ENCODE measurements at places on chromosomes 11 and 22.

DNA sequence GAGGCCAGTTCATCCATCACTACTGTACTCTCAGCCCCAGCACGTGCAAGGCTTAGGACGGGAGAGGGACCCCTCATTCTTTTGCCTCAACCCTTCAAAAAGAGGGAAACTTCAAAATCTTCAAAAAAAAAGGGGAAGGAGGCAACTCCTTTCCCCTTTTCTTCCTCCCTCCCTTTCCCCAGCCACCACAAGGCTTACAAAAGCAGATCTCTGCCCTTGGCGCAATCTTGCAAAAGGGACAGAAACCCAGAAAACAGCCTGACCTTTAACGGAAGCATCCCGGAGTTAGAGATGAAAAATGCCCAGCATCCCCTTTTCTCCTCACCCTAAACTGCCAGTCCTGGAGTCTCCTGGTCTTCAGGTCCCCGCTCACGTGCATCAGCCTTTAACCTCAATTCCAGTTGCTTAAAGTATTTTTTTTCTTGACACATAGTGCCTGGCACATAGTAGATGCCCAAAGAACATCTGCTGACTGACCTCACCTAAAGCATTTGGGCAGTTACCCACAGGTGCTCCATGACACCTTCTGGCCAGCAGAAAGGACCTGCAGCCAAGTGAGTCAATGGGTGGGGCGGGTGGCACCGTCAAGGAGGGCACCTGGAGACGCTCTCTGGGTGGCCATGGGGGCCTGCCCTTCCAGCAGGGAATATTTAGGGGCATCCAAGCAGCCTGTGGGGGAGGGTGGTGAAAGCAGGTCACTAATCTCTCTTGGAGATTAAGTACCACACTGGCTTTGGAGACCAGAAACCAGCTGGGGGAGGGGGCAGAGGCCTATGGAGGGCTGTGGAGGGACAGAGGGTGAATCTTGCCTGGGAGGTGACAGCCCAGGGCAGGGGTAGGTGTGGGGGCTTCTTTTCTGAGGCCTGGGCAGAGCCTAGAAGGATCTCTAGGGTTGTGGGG is 16.3 kb downstream of the NECTIN1 start:
- H3K4me3 ChIP-seq = no peak overlapping the region
- no peaks in the 10 kb centered on the region for H3K4me1 ChIP-seq
- no peak overlapping the region for H3K27ac ChIP-seq
- DNase-seq = no peak
- H3K36me3 ChIP-seq = no peaks in the 10 kb centered on the region

DNA sequence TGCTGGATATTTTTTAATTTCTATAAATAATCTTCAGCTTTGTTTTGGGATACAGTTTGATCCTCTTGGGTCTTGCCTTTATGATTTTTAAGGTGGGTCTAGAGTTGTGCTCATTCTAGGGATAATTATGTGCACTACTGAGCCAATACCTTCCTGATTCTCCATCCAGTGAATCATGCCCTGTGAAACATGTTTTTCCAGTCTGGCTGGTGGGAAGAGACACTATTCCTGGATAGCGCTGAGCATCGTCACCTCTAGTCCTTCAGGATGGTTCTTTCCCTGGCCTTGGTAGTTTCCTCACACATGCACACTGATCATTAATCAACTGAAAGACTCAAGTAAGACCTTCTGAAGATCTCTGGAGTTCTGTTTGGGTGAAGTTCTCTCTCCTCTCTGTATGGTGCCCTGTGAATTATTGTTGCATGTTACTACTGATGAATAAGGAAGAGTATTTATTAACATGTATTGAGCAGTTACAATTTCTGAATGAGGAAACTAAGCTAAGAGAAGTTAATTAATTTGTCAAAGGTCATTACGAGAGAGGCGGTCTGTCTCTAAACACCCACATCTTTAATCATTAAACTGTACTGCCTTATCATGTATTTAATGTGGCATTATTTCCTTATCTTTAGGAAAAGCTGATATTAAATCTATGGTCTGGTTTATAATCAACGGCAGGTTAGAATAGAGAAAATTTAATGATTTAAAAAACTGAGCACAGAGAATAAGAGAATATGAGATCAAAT is 39.1 kb upstream of the LIPT2 start:
- no peak for DNase-seq
- H3K27me3 ChIP-seq = no peaks in the 10 kb centered on the region
- no peak overlapping the region for H3K27ac ChIP-seq
- no peaks in the 10 kb centered on the region for H3K36me3 ChIP-seq
- H3K4me1 ChIP-seq = no peaks in the 10 kb centered on the region
- H3K4me3 ChIP-seq = no peak overlapping the region

DNA sequence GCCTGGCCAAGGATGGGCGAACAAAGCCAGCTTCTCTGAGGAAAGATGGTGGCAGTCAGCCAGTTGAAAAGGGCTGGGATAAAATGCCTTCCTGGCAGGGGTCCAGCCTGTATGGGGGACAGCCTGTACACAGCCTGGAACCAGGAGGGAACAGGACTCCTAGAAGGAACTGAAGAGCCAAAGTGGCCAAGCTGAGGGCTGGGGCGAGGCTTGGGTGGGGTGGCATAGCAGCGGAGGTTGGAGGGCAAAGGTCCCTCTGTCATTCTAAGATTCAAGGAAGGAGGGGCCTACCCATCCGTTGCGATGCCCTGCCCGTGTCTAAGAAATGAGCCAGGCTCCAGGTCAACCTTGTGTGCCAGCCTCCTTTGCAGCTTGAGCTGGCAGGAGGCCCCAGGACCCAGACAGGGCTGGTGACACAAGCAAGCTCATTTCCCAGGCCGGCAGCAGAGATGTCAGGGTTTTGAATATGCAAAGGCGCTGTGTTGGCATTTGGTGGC is 22.6 kb downstream of the FADD start:
- no peak overlapping the region for H3K27ac ChIP-seq
- H3K27me3 ChIP-seq = no peaks in the 10 kb centered on the region
- no peak for DNase-seq
- no peaks in the 10 kb centered on the region for H3K36me3 ChIP-seq

GRCh38 chr11:62236187-62236586 is 5.9 kb upstream of the SCGB1D2 start:
- no peaks in the 10 kb centered on the region for H3K4me1 ChIP-seq
- no peak for DNase-seq
- no peaks in the 10 kb centered on the region for H3K36me3 ChIP-seq
- no peak overlapping the region for H3K27ac ChIP-seq
- no peak overlapping the region for H3K4me3 ChIP-seq
- H3K27me3 ChIP-seq = no peaks in the 10 kb centered on the region

- no peak overlapping the region for H3K27ac ChIP-seq
- H3K27me3 ChIP-seq = no peaks in the 10 kb centered on the region
- no peaks in the 10 kb centered on the region for H3K4me1 ChIP-seq
- no peak overlapping the region for H3K4me3 ChIP-seq
Measured at GRCh38 chr11:125946712-125947418, 1.0 kb downstream of the VSIG10L2 start.

DNA sequence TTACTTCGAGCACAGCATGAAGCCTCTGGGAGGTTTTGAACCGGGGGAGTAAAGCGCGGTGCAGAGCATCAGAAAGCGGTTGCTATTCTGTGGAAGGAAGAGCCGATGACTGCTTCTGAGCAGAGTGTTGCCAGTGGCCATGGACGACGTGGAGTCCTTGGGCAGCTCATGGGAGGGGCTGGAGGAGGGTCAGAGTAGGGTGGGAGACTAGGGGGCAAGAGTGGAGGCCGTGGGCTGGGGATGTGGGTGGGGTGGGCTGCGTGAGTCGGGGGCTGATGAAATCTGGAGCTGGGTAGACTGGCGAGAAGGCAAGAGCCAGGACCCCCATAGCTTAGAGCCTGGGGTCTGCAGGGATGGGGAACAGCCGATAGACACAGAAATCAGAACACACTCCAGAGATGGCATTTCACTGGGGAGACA is 40.2 kb downstream of the TBC1D22A start:
- H3K27me3 ChIP-seq = no peaks in the 10 kb centered on the region
- no peak overlapping the region for H3K4me3 ChIP-seq
- H3K36me3 ChIP-seq = peaks cover 6% of the 10 kb centered on the region
- H3K27ac ChIP-seq = no peak overlapping the region
- peaks cover 15% of the 10 kb centered on the region for H3K4me1 ChIP-seq

GRCh38 chr11:128379587-128380580 is 207.5 kb downstream of the ETS1 start:
- no peaks in the 10 kb centered on the region for H3K27me3 ChIP-seq
- H3K36me3 ChIP-seq = no peaks in the 10 kb centered on the region
- no peak overlapping the region for H3K4me3 ChIP-seq
- H3K27ac ChIP-seq = no peak overlapping the region
- DNase-seq = peak; percentile 22

DNA sequence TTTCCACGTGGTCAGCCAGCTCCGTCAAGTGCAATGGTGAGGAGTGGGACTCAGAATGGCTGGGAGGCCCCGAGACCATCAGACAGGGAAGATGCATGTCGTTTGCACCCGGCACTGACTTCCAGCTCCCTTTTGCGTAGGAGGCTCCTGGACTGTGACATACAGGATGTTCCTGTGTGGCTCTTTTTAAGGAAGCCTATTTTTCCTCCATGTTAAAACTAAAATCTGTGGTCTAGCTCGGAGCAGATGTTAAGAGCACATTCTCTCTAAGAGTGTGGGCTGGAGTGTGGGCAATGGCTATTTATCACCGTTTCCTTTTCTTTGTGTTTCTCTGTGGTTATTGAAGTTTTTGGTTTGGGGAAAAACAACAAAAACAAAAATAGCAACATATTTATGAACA is 40.9 kb upstream of the AMPD3 start:
- H3K27ac ChIP-seq = no peak overlapping the region
- no peak overlapping the region for H3K4me3 ChIP-seq
- peaks cover 22% of the 10 kb centered on the region for H3K4me1 ChIP-seq
- no peaks in the 10 kb centered on the region for H3K27me3 ChIP-seq
- no peak for DNase-seq

DNA sequence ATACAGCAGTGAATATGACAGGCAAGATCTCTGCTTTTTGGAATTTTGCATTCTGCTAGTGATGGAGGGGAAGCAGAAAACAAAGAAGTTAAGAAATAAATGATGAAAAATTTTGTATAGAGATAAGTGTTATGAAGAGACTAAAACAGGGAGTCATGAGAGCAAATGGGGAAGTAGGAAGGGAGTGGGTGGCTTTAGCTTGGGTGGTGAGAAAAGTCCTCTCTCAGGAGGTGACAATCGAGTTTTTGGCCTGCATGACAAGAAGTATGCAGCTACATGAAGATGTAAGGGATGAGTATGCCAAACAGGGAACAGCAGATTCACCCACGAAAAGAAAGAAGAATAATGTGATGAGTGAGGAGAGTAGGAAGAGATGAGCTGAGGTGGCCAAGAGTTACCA is 80.7 kb upstream of the MPPED2 start:
- no peaks in the 10 kb centered on the region for H3K27me3 ChIP-seq
- no peak for DNase-seq
- no peak overlapping the region for H3K4me3 ChIP-seq
- no peaks in the 10 kb centered on the region for H3K4me1 ChIP-seq
- H3K27ac ChIP-seq = no peak overlapping the region

GRCh38 chr11:74871037-74871436 is 77.9 kb downstream of the XRRA1 start:
- no peak for DNase-seq
- H3K4me1 ChIP-seq = no peaks in the 10 kb centered on the region
- H3K27ac ChIP-seq = no peak overlapping the region

- DNase-seq = no peak
- no peak overlapping the region for H3K27ac ChIP-seq
- no peaks in the 10 kb centered on the region for H3K27me3 ChIP-seq
- H3K4me3 ChIP-seq = no peak overlapping the region
- no peaks in the 10 kb centered on the region for H3K36me3 ChIP-seq
Measured at GRCh38 chr22:17518406-17518805, 44.9 kb upstream of the SLC25A18 start.

DNA sequence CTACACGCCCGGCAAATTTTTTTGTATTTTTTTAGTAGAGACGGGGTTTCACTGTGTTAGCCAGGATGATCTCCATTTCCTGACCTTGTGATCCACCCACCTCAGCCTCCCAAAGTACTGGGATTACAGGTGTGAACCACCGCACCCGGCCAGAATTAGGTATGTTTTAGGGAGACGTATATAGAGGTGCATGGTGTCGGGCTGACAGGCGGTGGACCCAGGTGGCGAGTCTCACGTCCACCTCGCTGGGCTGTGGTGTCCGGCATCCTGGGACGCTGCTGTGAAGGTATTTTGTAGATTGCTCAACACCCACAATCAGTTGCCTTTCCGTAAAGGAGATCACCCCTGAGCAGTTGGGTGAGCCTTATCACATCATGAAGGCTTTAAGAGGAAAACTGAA is 728.6 kb downstream of the BRD1 start:
- H3K4me1 ChIP-seq = no peaks in the 10 kb centered on the region
- H3K4me3 ChIP-seq = no peak overlapping the region
- no peak overlapping the region for H3K27ac ChIP-seq
- DNase-seq = no peak

- no peaks in the 10 kb centered on the region for H3K36me3 ChIP-seq
- H3K4me1 ChIP-seq = no peaks in the 10 kb centered on the region
- no peaks in the 10 kb centered on the region for H3K27me3 ChIP-seq
- no peak overlapping the region for H3K4me3 ChIP-seq
Measured at GRCh38 chr11:21896746-21897602, 295.9 kb upstream of the ANO5 start.

DNA sequence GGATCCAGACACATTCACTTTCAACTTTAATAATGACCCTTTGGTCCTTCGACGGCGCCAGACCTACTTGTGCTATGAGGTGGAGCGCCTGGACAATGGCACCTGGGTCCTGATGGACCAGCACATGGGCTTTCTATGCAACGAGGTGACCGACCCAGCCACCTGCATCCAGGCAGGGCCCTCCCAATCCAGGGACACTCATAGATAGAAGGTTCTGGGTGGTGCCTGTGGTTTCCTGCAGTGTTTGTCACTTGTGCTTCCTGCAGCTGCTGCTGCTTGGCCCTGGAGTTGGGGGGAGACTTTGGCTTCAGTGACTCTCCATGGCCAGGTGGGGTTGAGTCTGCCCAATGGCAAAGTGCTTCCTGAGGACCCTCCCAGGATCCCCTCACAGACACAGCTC is 7.3 kb downstream of the APOBEC3B start:
- no peak for DNase-seq
- H3K27me3 ChIP-seq = no peaks in the 10 kb centered on the region
- no peak overlapping the region for H3K4me3 ChIP-seq
- no peaks in the 10 kb centered on the region for H3K36me3 ChIP-seq
- no peak overlapping the region for H3K27ac ChIP-seq

DNA sequence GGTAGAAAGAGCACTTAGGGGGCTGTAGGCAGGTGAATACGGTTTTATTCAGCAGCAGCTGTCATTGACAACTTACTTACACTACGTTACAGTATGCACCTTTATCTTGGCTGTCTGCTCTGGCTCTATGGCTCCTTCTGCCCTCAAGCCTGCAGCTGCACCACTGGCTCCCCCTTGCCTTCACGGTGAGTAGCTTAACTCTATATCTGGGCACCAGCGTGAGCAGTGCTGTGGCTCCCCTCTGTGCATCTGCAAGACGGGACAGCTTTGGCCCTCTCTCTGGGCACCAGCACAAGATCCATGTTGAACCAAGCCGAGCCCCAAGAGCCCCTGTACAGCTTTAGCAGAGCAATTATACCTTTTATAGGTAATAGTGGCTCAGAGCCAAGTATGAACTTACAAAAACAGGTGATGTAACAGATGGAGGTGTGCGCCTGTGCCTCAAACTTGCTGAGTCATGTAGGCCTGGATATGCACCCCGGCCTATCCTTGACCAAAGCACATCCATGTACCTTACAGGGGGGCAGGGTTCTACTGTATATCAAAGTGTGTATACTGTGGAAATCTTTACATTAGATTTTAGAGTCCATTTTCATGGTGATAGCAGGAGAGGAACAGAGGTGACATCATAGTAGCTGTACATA is 96.9 kb upstream of the CTSC start:
- no peak for DNase-seq
- no peak overlapping the region for H3K4me3 ChIP-seq
- no peaks in the 10 kb centered on the region for H3K4me1 ChIP-seq
